Pulmonary artery endothelial cell (primary cell): ENCODE measurements at places on chromosomes 2 and 18. TPM values are rescaled to one million over a fixed set of nuclear protein-coding genes. Genes with fewer than 3 reads are reported as not detected.
A peak's percentile ranks its signal among the peaks of the same experiment; 100 is the strongest.

DNA sequence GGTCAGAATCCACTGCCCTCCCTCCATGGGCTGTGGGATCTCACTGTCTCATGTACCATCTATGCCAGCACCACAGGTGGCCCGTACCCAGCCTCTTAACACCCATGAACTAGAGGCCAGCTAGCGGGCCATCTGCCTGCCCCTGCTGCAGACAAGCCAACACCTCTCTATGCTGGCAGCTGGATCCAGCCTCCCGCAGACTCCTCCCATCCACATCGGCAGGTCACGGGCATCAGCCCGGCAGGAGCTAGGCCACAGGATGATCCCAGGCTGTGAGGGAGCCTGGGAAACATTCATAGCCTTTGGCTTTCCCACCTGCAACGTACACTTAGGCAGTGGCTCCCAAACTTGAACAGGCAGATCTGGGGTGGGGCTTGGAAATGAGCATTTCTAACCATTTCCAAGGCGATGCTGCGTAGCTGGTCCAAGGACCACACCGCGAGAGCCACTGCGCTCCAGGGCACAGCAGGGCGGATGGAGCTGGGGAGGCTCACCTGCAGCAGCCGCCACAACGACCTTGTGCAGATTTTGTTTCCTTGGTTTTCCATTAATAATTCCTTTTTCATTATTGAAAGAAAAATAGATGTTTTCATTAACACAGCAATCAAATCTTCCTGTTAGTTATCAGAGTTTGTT lies 114.7 kb downstream of the KCNF1 start:
- DNase-seq: no peak

DNA sequence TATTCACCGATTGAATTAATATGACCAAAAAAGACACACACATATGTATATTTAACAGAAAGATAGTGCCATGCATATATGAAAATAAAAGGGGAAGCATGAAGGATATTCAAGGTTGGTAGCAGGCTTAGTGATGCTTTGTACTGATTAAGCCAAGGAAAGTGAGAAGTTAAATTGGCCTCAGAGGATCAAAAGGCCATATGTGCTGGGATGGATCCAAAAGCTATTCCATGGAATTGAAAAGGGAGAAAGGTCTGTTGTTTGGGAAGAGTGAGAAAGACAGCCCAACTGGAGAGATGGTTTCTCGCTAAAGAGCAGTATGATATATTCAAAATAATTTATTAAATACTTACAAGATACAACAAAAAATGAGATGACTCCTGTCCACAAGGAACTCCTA lies 65.9 kb downstream of the INSIG2 start:
- DNase-seq: no peak

- no peak for DNase-seq
These were observed 42.7 kb downstream of the MAL start for GRCh38 chr2:95068256-95068655.

GRCh38 chr2:64021578-64021977 lies 2.4 kb upstream of the VPS54 start:
- DNase-seq: no peak

- peak; percentile 17 for DNase-seq
These were observed 124.8 kb downstream of the PARD3B start for GRCh38 chr2:204670124-204670523.

DNA sequence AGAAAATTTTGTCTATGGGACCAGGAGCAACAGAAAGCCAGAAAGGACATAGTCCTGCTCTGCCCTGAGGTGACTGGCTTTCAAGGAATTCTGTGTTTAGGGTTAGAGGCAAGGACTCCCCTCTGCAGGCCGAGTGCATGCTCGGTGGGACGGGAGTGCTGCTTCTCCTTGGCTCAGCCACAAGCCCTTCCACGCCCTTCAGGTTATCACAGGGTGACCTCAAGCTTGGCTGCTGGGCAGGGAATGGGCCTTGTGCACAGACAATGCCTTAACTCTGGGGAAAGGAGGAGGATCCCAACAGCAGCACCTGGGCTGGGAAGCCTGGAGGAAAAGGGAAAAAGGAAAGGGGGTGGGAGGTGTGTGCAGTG lies 32.8 kb downstream of the FAM178B start:
- no peak for DNase-seq

- no peak for DNase-seq
These were observed 330.8 kb downstream of the OSR1 start for GRCh38 chr2:19027626-19028025.

DNA sequence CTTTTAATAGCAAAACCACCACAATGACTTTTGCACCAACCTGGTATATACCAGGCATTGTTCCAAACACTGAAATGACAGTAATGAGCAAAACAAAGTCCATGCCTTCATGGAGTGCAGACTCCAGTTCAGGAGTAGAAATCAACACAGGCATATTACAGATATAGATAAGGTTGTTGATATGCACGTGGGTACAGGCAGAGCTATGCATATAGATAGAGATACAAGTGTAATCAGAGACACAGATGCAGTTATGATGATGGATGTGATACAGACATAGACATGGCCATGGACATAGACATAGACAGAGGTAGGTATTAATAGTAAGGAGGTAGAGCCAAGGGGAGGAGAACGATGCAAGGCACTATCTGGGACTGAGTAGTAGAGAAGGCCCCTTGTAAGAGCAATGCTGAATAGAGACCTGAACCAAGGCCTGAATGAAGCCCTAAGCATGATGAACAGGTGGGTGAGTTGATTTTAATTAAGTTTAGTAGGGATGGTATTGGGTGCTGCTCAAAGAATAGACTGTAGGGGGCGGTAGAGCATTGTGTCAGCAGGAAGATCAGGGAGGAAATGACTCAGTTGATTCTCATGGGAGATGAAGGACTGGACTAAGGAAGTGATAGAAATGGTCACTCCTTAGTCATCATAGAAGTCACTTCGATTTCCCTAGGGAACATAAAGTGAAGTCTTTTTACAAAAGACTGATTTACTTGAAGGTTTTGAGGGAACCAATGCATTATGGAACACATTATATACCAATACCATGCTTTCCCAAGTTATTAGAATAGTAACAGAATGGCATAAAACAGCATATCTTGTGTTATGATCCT lies 39.4 kb downstream of the CMPK2 start:
- DNase-seq: peak; percentile 54

Gene CNRIP1
- total RNA-seq: 40.0 and 48.6 TPM in 2 replicates

Gene IL1B
- 0.46 TPM in 1 of 2 replicates, not detected in the other for total RNA-seq

Gene NPPC
- not detected in 2 replicates for total RNA-seq

Gene CRYBA2
- total RNA-seq: not detected in 2 replicates

Gene NEB
- total RNA-seq: 0.40 and 0.92 TPM in 2 replicates

Gene CASP10
- total RNA-seq: 24.2 and 50.4 TPM in 2 replicates
